Stimulated activated CD4-positive, alpha-beta T cell treated with anti-CD3 and anti-CD28 coated beads, Interleukin-4, amount 100 ng/mL, for 48 hours (primary cell): ENCODE measurements at places on chromosomes 7 and 10.

DNA sequence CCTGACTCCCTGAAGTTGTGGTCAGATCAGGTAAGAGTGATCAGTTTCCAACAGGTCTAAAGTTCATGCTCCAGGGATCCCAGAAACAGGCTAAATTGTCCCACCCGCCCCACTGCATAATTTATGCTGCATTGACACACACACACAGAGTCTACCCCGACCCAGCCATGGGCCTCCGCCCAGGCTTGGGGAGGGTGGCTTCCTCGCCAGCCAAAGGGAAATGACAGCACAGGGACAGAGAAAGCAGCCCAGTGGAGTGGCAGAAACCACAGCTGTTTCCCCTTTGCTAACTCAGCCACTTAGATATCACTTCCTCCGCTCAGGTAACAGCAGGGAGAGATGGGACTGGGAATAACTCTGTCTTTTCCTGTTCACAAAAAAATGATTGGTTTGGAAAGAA lies 9.4 kb downstream of the SH3PXD2A start:
- no peak for DNase-seq

DNA sequence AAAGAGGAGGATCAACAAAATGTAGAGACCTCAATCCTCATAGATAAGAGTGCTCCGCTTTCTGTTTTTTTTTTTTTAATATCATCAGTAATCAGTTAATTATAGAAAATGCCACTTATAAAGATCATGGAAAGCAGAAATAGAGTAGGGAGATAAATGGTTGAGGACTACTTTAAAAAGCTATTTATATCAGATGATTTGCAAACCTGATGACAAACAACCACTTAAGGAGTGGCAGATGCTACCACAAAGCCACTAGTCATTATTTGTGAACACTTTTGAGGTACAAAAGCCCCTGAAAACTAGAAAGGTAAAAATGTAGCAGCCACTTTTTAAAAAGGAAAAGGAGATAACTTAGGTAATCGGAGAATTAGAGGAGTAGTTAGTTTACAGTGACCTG lies 99.0 kb upstream of the CYP26C1 start:
- DNase-seq, result no peak

DNA sequence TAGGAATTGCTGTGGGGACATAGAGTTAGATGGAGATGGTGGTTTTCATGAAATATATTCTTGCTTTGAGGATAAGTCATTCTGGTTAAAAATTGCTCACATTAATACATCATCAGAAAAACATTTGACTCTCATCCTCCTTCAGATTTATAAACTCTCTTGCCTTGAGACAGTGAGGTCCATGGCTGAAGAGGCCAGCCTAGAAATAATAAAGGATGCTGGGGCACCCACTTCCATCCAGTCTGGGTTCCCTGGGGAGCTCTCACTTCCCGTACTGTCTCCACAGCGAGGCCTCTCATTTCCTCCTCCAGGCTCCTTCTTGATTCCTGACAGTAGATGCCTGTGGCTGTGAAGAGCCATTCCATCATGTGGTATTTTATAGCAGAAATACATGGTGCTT lies 73.3 kb upstream of the PRKG1 start:
- DNase-seq, result no peak

DNA sequence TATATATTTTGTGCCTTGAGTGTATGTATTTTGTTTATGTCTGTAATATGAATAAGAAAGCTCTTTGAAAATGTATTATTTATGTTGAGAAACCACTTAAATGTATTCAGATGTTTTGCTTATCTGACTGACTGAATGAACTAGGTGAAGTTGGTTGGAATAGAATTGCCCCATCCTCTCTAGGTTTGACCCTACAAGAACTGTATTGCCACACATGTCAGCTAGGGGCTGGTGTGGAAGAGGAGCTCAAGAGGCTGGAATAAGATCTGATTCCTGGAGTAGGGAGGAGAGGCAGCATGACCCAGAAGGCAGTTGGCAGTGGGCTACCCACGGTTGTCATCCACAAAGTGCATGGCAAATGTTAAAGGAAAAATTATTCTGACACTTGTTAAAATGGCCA lies 9.1 kb downstream of the SSMEM1 start:
- DNase-seq, result no peak

DNA sequence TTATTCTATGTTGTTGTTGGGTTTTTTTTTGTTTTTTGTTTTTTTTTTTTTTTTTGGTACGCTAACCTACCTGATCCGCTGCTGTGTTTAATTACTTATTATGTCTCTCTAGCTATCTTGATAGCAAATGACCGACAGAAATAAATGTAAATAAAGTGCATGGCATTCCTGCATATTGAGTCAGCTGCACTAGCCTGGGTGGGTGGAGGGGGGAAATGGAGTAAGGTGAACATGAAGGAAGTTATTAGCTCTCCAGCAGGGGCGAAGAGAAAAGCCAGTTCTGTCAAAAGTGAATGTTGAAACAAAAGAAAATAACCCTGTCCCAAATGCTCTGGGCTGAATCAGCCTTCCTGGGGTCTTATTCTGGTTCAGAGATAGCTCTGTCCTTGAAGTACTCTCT lies 210.7 kb upstream of the MDFIC start:
- no peak for DNase-seq

DNA sequence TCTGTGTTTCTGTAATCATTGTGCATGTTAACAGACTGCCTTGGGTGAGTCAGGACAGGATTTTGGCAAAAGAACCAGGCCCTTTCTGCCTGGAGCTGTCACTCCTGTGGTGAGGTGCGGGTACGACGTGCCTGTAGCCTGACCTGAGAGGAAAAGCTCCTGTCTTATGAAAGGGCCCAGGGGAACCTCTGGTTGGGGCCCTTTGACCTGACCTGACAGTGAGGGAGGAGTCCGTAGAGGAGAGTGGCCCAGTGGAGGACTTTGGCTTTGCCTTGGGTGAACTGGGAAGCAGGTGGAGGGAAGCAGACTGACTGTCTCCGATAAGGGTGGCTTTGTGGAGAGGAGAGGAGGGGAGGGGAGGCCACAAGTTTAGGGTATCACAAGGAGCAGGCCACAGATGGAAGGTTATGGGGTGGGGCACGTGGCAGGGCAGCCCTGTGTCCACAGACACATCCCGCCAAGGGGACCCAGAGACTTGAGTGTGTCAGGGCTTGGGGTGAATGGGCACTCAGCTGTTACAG lies 6.9 kb downstream of the PFKP start:
- DNase-seq, result no peak

- no peak for DNase-seq
These were observed 42.3 kb downstream of the GPAM start for GRCh38 chr10:112141292-112141691.

GRCh38 chr7:117630501-117630900 lies 150.7 kb downstream of the CFTR start:
- no peak for DNase-seq

- no peak for DNase-seq
These were observed 25.8 kb upstream of the AKR1C3 start for GRCh38 chr10:5068274-5068984.

DNA sequence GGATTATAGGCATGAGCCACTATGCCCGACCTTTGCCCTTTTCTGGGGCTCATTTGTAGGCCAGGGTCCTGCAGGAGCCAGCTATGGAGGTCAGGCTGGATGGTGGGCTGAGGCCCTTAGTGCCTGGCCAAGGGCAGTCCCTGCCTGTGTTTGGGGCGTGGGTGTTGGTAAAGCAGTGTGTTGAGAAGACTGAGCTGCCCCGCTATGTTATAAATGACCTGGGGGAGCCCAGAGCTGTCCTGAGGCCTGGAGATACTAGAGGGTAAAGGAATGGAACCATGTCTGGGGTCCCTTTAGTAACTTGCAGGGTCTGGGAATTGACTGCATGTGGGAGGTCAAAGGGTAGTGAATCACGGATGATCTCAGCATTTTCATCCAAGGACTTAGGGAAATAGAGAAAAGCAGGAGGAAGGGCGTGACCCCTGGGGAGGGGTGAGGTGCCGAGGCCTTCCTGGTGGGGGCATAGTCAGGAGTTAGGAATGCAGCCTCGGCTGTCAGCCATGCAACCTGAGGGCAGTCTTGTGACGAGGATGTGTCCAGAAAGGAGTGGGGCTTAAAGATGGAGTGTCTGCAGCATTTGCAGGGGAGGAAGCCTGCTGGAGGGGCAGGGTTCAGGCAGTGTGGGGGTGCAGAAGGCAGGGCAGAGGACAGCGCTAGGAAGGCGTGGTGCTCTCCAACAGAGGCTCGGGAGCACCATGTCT lies 31.5 kb downstream of the TMEM248 start:
- DNase-seq, result no peak
